Sigmoid colon (tissue), 7 donors: ENCODE measurements at places on chromosomes 5 and 9. TPM values are rescaled to one million over a fixed set of nuclear protein-coding genes. Genes with fewer than 3 reads are reported as not detected.

NKD2 gene
- 2.1 TPM for total RNA-seq

DNA sequence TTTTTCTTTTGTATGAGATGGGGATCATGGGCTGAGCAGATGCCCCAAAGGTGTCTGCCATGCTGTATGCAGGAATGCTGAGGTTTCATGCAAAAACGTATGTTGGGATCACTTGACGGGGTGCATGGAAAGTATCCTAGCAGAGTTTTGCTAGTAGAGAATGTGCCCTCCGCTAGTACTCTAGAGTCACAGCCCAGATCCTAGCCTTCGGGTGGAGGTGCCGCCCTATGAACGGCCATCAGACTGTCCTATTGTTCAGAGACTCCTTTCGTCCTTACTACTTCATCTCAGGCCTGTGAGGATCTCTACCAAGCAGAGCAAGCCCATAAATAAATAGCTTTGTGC is 69.6 kb upstream of the SPATA31E1 start:
- no peak for DNase-seq
- no peaks in the 10 kb centered on the region for H3K4me1 ChIP-seq
- no peak overlapping the region for H3K4me3 ChIP-seq
- H3K27ac ChIP-seq: no peak overlapping the region

- no peak for DNase-seq
- H3K27me3 ChIP-seq: no peaks in the 10 kb centered on the region
- H3K4me1 ChIP-seq: no peaks in the 10 kb centered on the region
- no peak overlapping the region for H3K27ac ChIP-seq
- no peak overlapping the region for H3K4me3 ChIP-seq
- no peaks in the 10 kb centered on the region for H3K36me3 ChIP-seq
Observed at GRCh38 chr5:145591578-145591977, 243.6 kb downstream of the PRELID2 start.

DNA sequence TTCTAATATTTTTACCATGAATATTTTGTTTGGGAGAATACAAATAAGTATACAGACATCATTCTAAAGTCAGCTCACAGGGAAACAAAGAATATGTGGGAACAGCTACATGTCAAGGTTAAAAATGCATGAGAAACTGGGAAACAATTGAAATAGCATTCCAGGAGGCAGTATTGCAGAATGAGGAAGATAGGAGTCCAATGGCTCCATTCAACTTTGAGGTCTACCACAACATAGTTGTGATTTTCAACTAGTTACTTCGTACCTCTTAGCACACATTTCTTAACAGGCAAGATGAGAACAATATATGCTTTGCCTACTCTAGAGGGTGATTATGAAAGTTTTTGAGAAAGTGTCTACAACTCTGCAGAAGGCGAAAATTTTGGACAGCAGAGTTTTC is 35.2 kb upstream of the CAST start:
- no peak overlapping the region for H3K27ac ChIP-seq
- no peak overlapping the region for H3K4me3 ChIP-seq
- H3K27me3 ChIP-seq: no peaks in the 10 kb centered on the region
- no peaks in the 10 kb centered on the region for H3K4me1 ChIP-seq
- no peaks in the 10 kb centered on the region for H3K36me3 ChIP-seq

GRCh38 chr5:176621661-176622079 is 8.7 kb downstream of the SNCB start:
- no peak for DNase-seq
- H3K27ac ChIP-seq: no peak overlapping the region
- H3K4me1 ChIP-seq: peaks cover 21% of the 10 kb centered on the region
- no peak overlapping the region for H3K4me3 ChIP-seq
- peaks cover 39% of the 10 kb centered on the region for H3K27me3 ChIP-seq

DNA sequence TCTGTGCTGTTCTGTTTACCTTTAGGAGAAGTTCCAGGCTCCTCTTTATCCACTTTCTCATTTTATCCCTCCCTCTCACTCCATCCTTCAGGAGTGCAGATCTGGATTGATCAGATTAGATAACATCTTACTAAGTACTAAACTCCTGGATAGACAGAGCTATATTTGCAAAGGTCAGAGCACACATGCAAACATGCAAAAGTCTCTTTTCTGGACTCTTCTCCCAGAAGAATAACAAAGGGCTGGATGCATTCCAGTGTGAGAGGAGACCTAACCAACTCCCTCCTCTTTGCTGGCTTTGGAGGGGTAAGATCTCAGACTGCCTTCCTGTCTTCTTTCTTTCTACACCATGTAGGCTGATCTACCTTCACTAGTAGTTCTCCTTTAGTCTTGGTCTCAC is 21.4 kb downstream of the GARNL3 start:
- no peaks in the 10 kb centered on the region for H3K27me3 ChIP-seq
- no peak for DNase-seq
- H3K36me3 ChIP-seq: no peaks in the 10 kb centered on the region
- H3K27ac ChIP-seq: no peak overlapping the region

KLF4 gene
- 22.8 TPM for total RNA-seq

DNA sequence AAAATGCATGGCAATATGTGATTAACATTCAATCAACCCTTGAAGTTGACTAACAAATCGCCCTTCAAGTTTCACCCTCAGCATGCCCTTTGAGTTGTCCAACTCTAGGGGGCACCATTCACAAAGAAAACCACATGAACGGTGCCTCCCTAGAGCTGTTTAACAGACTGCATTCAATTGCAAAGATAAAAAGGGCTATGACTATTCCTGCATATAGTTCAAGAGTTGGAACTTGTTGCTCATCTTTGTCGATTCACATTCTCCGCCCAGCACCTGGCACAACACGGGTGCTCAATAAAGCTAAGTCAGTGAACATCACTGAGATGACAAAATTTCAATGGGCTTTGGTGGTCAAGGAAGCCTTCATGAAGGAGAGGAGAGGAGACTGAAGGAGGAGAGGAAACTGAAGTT is 69.6 kb upstream of the SLC30A5 start:
- H3K4me1 ChIP-seq: no peaks in the 10 kb centered on the region
- no peak for DNase-seq
- H3K27me3 ChIP-seq: no peaks in the 10 kb centered on the region
- no peaks in the 10 kb centered on the region for H3K36me3 ChIP-seq
- no peak overlapping the region for H3K27ac ChIP-seq
